MV-4-11 (cell line): ENCODE measurements at places on chromosomes 7 and 10.

DNA sequence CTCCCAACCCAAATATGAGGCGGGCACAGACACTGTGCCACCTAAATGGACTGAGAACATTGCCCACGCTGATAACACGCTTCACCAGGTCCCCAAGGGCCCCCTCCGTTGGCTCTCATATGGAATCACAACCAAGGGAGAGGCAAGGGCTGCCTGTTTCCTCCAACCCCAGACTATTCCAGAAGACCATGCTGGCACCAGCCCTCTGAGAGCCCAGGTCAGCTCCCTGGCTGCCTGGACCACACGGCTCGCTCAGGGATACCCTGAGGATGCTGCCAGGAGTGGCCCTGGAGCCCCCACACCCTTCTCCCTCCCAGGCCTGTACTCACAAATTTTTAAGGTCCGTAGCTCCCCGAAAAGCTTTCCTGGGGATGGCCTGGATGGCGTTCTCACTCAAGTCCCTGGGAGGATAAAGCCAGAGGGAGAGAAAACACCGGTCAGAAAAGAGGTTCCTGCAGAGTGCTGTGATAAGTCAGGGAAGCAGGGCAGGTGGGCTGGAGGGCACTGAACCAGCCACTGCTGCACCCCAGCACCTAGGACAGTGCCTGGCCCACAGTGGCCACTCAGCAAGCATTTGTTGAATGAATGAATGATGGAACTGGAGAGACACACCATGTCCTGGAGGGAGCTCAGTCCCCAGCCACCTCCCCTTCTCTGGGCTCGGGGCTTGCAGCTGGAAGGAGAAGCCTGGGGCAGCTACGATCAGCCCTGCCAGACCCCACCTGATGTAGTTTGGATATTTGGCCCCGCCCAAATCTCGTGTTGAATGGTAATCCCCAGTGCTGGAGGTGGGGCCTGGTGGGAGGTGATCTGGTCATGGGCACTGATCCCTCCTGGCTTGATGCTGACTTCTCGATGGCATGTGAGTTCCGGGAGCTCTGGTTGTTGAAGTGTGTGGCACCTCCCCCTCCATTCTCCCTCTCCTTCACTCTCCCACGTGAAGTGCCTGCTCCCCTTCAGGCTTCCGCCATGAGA lies 119.8 kb downstream of the SLIT1 start:
- DNase-seq = no peak

DNA sequence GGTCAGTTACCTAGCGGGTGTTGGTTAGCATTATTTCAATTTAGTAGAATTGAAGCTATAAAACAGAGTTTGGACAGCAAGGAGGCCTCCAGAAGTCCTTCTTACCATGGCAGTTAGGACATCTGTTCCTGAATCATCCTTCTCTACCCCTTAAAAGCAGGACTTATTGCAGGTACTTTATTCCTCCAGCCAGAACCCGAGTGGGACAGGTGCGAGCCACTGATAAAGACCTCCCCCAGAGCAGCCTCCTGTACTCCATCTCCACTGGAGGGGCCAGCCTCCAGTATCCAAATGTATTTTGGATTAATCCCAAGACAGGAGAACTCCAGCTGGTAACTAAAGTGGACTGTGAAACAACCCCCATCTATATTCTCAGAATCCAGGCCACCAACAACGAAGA lies 54.6 kb downstream of the CDHR3 start:
- DNase-seq = no peak

DNA sequence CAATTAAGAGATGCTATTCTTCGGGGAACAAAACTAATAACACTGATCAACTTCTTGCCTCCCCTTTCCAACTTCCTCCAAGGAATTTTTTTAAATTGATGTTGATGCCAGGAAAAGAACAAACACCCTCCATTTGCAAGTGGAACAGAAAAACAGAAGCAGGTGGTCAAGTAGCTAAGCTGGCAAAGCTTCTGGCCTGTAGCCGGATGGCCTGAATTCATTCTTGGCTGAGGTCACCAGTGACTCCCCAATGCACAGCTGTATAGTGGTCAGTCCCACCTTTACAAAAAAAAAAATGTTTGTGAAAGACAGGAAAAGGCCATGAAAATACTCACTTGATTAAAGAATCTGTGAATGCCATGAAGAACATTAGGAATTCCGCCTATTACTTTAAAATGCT lies 39.1 kb downstream of the DOCK4 start:
- DNase-seq = no peak

DNA sequence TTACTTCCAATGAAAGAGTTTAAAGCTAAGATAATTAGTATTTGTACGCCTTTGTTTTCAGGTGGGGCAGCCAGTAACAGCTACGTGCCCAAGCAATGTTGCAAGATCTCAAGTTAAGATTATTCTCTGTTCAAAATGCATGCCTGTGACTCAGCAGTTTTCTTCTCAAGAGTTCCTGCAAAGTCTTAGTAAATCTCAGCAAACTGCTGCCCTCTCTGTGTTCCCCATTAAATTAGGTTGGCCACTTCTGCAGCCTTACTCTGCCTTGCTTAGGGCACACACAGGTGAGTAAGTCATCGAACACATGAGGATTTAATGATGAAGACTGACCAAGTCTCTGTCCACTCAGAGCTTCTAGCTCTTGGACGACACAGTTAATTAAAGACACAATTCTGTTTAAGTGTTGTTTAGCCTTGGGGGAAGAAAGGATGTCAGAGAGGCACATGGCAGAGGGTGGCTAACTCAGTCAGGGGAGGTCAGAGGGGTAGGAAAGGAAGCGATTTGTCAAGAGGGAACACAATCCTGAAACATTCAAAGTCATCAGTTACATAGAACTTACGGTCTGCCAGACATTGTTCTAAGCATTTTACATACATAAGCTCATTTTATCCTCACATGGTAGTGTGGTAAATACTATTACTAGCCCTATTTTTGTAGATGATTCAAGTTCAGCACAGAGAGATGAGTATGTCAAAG lies 20.2 kb upstream of the SLC35G1 start:
- DNase-seq = no peak

GRCh38 chr10:59894114-59894513 lies 12.2 kb downstream of the CCDC6 start:
- no peak for DNase-seq

GRCh38 chr10:51846856-51847506 lies 147.6 kb upstream of the CSTF2T start:
- DNase-seq = no peak

GRCh38 chr7:27235387-27236311 lies 7.0 kb upstream of the EVX1 start:
- DNase-seq = peak; percentile 20
